HEK293T (cell line): ENCODE measurements at places on chromosomes 4 and X.

DNA sequence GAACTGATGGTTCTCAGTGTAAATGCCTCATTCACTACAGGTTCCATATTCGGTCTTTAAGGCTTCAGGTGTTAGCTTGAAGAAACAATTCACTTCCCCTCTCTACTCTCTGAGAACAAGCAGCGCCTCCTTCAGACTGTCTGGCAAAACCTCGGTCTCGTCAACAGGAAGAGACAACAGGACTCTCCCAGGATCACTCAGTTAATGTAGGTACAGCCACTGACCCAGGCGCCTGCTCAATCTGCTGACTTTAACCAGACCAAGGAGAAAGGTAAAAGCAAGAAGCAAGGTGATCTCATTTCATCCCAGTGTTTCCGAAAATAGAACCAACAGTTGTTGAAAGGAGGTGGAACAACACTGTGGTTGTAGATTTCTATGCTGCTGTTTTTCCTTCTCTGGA lies 102.2 kb downstream of the SLC2A9 start:
- DNase-seq: no peak

GRCh38 chr4:115851918-115852766 lies 738.7 kb upstream of the NDST4 start:
- peak; percentile 55 for DNase-seq

DNA sequence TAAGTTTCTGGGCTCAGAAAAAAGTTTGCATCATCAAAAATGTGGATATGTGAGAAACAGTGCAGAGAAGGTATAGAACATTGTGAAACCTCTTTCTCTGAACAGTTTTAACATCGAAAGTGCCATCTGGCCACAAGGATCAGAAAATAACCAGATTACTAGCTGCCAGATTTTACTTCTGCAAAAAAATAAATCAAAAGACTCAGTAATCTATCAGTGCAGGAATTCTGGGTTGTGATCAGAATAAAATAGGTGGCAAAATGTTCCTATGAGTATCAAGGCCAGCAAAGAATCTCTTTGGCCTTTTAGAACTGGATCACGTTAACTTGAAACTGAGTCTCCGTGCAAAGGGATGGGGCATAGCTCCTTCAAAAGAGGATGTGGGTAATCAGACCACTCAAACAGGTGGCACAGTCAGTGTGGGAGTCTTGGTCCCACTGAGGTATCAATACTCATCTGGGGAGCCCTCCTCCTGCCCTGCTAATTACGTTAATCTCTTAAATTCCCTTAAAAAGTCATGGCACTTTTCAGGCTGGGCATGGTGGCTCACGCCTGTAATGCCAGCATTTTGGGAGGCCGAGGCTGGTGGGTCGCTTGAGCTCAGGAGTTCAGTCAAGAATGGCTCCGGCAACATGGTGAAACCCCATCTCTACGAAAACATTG lies 26.7 kb upstream of the RBM47 start:
- no peak for DNase-seq

- no peak for DNase-seq
Measured at GRCh38 chr4:185304944-185305690, 90.6 kb downstream of the LRP2BP start.

- no peak for DNase-seq
Measured at GRCh38 chr4:117898496-117898895, 135.8 kb upstream of the NDST3 start.

GRCh38 chr4:187236209-187236890 lies 512.7 kb upstream of the FAT1 start:
- DNase-seq: no peak

GRCh38 chr4:59712470-59712869 lies 1487.7 kb upstream of the ADGRL3 start:
- no peak for DNase-seq

DNA sequence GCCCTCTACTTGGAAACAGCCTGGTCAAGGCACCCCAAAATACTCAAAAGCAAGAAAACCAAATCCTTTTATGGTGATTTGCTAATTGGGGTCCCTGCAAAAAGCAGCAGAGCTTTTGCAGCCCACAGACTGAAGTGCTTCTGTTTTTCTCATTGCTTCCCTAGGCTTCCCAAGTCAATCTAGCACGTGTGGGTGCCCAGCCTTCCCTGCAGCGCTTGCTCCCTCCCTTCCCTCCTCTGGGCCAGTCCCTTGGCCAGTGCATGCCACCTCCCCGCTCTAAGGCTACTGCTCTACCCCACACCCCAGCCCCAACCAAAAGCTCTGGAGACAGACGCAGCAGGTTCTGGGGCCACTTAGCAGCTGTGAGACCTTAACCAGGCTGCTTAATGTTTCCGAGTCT lies 53.6 kb downstream of the ANAPC4 start:
- DNase-seq: no peak

DNA sequence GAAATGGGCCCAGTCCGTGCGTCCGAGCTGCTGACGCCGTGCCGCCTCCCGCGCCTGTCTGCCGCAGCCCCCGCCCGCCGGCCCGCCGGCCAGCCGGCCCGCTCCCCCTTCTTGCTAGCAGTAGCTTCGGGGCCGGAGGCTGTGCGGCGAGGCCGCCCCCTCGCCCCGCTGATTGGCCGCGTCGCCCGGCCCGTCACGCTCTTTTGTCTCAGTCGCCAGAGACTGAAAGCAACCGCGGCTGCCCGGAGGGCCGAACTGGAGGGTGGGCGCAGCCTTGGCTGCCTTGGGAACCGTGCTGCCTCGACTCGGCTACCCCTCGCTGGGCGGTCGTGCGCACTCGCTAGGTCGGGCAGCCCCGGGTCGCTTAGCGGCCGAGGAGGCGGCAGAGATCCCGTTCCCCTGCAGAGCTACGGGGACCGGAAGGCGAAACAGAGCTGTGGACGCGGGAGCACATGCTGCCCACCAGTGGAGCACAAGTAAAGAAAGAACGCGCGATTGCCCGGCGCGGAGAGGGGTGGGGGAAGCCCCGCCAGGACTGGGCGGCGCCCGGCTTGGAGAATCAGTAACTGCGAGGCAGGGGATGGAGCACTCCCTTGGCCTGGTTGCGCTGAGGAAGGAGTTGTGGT lies at the start of gene ZCCHC18:
Gene ZCCHC18 (plus strand): TSS at position 198 of the 626 bp plus-strand sequence. CDS start 1,589 bp downstream, outside the sequence.
- peak; percentile 84 for DNase-seq

- no peak for DNase-seq
Measured at GRCh38 chr4:97104666-97105065, 1038.6 kb downstream of the STPG2 start.

- DNase-seq: no peak
Measured at GRCh38 chrX:126670258-126670657, 117.6 kb upstream of the DCAF12L1 start.

DNA sequence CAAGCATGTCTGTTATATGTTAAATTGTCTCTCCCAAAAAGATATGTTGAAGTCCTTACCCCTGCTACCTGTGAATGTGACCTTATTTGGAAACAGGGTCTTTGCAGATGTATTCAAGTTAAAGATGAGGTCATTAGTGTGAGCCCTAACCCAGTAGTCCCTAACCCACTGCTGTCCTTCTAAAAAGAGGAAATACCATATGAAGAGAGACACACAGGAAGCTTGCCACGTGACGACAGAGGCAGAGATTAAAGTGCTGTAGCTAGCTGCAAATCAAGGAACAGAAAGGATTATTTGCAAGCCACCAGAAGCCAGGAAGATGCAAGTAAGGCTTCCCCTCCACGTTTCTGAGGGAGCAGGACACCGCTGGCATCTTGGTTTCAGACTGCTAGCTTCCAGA lies 150.1 kb downstream of the HNRNPD start:
- DNase-seq: no peak

- DNase-seq: no peak
Measured at GRCh38 chrX:27893211-27893610, 85.4 kb downstream of the MAGEB10 start.

GRCh38 chr4:53748328-53748772 lies 157.1 kb upstream of the LNX1 start:
- DNase-seq: no peak

GRCh38 chr4:48943387-48943786 lies 36.8 kb upstream of the OCIAD2 start:
- DNase-seq: peak; percentile 15

DNA sequence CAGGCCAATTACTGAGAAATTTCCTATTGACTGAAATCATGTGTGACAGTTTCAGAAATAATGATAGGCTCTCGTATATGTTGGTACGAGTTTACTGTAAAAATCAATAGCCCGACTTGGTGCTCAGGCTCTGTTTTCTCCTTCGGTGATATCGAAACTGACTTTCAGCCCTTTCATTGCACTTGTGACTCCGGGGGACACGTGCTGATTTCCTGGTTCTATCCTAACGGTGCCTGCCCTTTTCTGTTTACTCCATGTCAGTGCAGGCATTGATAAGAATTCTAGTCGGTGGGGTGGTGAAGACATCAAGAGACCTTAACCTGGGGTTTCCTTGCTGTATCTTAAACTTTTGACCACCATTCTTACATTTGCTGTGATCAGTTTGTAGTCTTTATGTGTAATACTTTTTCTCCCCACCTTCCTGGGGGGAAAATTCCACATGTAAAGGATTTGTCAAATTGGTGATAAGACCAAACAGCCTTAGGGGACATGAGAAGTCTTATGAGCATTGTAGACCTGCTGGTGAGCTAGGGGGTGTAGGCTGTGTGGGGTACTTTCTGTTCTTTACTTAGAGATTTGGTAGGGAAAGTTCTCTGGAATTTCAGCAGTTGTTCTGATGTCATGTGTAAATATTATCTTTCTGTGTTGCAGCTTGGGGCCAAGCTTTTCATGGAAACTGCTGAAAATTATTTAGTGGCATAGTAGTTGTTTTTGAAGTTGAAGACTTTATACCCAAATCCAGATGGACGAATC lies 52.7 kb downstream of the TMEM131L start:
- DNase-seq: no peak

- DNase-seq: no peak
Measured at GRCh38 chr4:106494066-106494465, 125.5 kb upstream of the GIMD1 start.

DNA sequence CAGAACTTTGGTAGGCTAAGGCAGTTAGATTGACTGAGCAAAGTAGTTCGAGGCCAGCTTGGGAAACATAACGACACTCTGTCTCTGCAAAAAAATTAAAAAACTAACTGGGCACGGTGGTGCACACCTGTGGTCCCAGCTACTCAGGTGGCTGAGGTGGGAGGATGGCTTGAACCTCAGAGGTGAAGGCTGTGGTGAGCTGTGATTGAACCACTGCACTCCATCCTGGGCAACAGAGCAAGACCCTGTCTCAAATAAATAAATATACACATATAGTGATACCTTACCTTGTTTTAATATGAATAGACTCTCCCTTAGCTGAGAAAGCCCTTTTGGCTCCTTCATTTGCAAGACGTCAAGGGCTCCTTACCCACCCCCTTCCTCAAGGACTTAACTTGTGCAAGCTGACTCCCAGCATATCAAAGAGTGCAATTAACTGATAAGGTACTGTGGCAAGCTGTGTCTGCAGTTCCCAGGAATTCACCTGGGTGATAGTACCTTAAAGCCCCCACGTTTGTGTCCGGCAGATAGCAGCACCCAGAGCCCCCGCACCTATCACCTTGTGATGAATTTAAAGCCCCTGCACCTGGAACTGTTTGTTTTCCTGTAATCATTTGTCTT lies 655.6 kb upstream of the GALNTL6 start:
- no peak for DNase-seq

DNA sequence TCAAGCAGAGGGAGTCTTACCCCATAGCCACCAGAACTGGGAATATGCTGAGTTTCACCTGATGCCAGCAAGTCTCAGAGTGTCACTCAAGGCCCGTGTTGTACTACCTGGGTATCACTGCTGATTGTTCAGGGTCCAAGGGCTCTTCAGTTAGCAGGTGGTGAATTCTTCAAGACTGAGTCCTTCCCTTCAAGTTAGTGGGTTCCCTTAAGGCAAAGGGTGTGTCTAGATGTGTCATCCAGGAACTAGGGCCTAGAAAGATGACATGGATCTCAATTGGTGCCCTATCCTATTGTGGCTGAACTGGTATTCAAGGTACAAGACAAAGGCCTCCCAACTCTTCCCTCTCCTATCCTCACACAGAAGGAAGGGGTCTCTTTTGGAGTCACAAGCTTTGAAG lies 159.9 kb upstream of the DIPK2B start:
- no peak for DNase-seq

GRCh38 chrX:15930585-15930984 lies 76.0 kb upstream of the AP1S2 start:
- DNase-seq: no peak

GRCh38 chr4:26139310-26139924 lies 181.4 kb upstream of the RBPJ start:
- DNase-seq: no peak

DNA sequence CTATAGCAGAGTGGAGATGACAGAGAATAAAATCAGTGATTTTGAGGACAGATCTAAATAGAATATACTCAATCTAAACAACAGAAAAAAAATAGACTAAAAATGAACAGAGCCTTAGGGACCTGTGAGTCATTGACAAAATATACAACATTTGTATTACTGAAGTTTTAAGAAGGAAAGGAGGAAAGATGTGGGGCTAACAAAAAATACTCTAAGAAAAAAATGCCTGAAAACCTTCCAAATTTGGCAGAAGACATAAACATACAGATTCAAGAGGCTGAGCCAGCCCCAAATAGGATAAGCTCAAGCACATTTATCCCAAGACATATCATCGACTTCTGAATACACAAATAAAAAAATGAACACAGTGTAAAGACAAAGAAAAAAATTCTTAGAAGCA lies 123.6 kb upstream of the INTU start:
- no peak for DNase-seq

GRCh38 chr4:8135666-8136065 lies 22.9 kb downstream of the ABLIM2 start:
- DNase-seq: no peak

GRCh38 chr4:147535124-147535523 lies 54.2 kb downstream of the EDNRA start:
- DNase-seq: no peak

GRCh38 chr4:166499820-166500219 lies 626.8 kb downstream of the TLL1 start:
- DNase-seq: no peak

GRCh38 chr4:52244848-52245247 lies 193.7 kb downstream of the SPATA18 start:
- DNase-seq: no peak

- DNase-seq: no peak
Measured at GRCh38 chr4:100493756-100494155, 24.1 kb downstream of the EMCN start.

DNA sequence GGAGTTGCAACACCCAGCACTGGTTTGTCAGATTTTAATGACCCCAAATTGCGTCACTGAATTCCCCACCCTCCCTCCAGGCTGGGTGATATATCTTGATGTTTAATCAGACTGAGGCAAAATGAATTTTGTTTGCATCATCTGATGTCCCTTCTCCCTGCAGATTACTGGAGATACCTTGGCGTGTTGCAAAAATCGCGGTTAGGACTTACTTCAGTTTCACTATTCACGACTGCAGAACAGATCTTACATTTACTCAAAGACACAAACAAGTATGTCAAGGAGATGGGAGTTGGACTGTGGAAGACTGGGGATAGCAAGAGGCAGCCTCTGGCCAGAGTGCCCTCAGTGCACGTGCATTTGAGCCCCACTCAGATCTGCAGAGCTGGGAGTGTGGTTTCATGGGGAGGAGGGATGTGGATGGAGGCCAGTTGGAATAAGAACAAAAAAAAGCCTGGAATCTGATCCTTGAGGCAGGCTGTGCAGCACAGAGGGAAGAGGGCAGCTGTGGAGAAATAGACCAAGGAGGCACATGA lies 92.2 kb upstream of the MTM1 start:
- no peak for DNase-seq

GRCh38 chr4:182560358-182560757 lies 317.2 kb downstream of the TENM3 start:
- no peak for DNase-seq
